Activated naive CD4-positive, alpha-beta T cell (primary cell): ENCODE measurements at places on chromosomes 5 and 9.

DNA sequence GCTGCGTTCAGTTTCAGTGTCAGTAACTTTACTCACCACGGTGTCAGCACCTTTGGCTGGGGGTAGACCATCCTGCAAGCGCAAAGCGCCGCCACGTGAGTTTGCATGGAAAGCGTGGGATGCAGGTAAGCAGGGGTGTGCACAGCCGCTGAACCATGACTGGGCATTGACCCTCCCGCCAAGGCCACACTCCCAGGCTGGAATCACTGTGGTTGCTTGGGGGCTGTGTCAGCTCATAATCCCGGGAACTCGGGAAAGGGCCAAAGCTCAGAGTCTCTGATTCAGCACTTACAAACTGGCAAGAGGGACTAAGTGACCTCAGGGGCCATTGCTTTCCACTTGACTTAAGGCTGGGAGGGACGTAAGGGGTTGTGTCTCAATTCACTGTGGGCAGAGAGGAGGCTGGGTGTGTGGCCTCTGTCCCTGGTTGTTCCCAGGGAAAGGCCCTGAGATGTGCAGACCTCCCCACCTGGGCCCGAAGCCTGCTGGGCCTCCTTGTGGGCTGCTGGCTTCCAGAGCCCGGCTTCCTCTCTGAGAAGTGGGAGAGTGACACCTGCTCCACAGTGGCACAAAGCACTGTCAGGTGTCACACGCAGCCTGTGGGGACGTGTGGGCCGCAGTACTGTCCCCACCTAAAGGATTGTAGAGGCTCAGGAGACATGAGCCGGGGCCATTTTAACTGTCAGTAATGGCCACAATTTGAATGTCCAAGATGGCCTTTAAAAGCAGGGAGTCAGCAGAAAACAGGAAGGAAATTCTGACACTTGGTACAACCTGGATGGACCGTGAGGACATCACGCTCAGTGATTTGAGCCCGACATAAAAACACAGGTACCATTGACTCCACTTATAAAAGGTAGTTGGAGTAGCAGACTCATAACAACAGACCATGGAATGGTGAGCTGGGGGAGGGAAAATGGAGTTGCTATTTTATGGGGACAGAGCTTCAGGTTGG is 16.7 kb downstream of the ABO start:
- no peak for DNase-seq

GRCh38 chr5:55081541-55081940 is 20.9 kb upstream of the GZMA start:
- no peak for DNase-seq

DNA sequence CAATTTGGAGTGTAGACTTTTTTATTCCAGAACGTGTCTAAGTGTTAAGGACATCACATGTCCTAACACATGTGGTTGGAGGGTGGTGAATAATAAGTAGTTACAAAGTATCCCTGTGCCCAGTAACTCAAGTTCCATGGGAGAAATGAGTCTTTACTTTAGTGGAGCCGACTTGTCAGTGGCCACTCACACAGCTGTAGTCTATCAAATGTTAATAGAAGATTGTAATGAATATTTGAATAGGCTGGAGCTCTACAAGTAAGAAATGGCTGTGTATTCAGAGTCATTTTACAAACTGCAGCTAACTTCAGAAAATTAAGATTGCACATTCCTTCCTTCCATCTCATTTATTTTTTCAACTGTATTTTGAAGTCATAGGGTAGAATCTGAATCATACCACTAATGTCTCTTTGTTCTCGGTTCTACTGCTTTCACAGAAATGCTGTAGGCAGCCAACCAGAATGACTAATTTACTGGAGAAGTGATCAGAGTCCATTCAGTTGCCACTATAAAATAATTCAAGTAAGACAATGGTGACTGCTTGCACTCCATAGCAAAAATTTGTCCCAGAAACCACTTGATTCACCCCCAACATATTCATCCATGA is 394.8 kb downstream of the NR2F1-AS1 start:
- DNase-seq = no peak

- DNase-seq = no peak
Observed at GRCh38 chr5:102807878-102808502, 52.9 kb downstream of the PAM start.
